ENCODE measurements at places on chromosomes 3 and 15.

DNA sequence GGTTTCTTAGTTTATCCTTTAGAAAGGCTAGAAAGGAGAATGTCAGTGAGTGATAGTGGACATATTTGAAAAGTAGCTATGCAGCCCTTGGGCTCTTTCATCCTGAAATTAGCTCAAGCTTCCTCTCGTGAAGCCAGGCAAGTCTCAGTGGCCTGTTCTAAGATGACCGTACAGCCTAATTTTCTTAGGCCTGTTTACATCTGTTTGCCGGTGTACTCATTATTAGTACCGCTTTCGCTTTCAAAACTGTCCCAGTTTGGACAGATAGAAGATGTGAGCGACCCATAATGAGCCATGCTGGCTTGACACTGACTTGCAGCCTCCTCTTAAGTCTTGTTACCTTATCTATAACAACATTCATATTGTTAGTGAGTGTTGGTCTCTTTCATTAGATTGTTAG, 5.7 kb upstream of the ARL14 start:
- DNase-seq = no peak

GRCh38 chr3:132199451-132199850, 117.8 kb upstream of the ACP3 start:
- DNase-seq = no peak

GRCh38 chr3:4044619-4045018, 245.4 kb downstream of the LRRN1 start:
- DNase-seq = no peak

DNA sequence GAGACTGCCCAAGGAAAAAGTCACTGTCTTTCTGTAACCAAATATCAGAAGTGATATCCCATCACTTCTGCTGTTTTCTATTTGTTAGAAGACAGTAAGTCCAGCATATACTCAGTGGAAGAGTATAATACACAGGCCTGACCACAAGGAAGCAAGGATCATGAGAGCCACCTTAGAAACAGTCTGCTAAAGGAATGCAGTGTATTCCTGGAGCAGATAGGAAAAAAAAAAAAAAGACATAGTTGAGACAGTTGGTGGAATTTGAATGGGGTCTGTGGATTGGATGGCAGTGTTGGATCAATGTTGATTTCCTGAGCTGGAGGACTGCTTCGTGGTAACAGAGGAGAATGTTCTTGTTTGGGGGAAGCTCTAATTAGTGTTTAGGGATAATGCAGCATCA, 26.5 kb upstream of the FBXL2 start:
- no peak for DNase-seq

GRCh38 chr15:72358650-72359171, 17.1 kb downstream of the HEXA start:
- DNase-seq = peak; percentile 27

GRCh38 chr15:73371812-73372211, 3.1 kb upstream of the HCN4 start:
- DNase-seq = no peak

DNA sequence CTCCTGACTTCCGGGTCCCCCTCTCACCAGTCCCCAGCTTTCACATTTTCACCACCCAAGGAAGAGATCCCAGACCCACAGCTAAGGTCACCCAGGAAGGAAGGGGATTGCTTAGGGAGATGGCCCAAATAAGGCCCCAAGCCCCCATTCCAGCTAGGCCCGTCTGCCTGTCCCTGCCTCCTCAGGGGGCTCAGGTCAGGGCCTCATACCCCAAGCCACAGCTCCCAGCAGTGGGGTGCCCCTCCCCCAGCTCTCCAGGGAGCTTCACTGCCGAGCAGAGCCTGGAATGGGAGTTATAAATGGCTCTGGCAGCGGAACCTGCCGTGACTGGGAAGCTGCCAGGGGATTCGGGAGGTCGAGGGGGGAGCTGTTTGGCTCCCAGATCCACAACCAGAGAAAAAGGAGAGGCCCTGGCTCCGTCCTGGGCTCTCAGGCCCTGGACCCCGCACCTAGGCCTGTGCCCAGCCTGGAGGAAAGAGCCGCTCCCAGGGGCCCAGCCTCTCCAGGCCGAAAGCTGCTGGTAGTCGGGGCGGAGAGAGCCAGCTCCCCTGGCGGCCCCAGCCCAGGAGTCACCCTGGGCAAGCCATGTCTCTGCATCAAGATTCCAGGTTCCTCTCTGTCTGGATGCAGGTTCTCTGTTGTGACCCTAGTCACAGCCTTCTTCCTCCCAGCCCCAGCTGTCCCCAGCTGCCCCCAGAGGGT, 550 bp downstream of the CCDC9B start:
- DNase-seq = no peak

GRCh38 chr15:48794697-48795134, 16.2 kb downstream of the CEP152 start:
- DNase-seq = no peak

DNA sequence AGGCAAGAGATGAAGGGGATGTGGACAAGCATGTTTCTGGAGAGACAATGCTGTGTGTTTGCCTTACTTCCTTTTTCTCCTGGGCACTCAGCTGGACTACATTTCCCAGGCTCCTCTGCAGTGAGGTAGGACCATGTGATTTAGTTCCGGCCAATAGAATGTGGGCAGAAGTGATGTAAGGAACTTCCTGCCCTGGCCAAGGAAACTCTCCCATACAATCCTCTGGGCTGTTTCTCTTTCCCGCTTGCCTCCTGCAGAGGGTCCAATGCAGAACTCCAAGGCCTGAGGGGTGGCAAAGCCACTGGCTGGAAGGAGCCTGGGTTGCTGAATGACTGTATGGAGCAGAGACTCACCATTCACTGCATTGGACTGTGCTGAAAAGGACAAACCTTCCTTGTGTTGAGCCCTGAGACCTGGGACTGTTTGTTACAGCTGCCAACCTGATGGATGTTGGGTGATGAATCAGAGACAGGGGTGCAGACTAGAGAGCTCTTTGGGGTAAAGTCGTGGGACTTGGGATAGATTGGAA, 82.7 kb upstream of the SLC6A6 start:
- no peak for DNase-seq
